ENCODE measurements at places on chromosomes 2 and 18.

- DNase-seq: no peak
Observed at GRCh38 chr2:213551526-213551925, 267.3 kb downstream of the SPAG16 start.

DNA sequence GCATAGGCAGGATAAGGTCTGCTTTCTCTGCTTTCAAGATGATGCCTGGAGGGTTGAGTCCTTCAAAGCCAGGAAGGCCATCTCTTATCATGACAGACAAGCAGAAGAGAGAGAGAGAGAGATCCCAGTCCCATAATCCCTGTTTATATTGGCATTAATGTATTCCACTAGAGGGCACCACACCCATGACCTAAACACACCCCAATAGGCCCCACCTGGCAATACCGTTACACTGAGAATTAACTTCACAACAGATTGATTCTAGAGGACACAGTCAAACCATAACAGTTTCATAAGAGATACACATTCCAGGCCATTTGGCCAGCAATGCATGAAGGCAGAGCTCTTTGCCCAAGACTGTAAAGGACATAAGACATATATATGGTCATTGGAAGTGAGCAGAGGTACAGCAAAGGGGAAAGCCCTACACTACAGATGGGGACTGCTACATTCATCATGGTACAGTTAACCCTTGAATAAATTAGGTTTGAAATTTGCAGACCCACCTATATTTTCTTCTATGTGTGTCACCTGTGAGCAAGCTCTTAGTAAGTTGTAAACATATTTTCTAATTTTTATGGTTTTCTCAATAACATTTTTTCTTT is 1516.1 kb downstream of the RPIA start:
- DNase-seq: no peak

GRCh38 chr2:127129937-127130336 is 23.0 kb upstream of the BIN1 start:
- no peak for DNase-seq

GRCh38 chr2:16104315-16104948 is 164.1 kb downstream of the MYCN start:
- DNase-seq: no peak

- peak; percentile 79 for DNase-seq
Observed at GRCh38 chr2:191318729-191319078, 73.5 kb downstream of the MYO1B start.

GRCh38 chr2:205617905-205618304 is 64.4 kb upstream of the NRP2 start:
- no peak for DNase-seq

- no peak for DNase-seq
Observed at GRCh38 chr2:49403637-49404036, 249.3 kb upstream of the FSHR start.

DNA sequence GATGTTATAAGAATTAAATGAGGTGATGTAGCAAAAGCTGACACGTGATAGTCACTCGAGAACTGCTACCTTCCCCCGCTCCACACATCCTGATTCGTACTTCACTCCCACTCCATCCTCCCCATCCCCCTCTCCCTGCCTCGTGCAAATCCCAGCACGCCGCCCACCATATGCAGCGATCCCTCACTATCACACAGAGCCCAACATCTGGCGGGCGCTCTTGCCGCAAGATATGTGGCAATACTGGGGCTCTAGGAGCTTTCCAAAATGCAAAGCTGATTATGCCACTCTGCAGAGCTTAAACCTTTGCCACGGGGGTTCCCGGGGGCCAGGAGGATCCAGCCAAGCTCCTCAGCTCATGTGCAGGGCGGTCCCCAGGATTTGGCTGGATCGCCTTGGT is 37.4 kb downstream of the DNMT3A start:
- peak; percentile 29 for DNase-seq

DNA sequence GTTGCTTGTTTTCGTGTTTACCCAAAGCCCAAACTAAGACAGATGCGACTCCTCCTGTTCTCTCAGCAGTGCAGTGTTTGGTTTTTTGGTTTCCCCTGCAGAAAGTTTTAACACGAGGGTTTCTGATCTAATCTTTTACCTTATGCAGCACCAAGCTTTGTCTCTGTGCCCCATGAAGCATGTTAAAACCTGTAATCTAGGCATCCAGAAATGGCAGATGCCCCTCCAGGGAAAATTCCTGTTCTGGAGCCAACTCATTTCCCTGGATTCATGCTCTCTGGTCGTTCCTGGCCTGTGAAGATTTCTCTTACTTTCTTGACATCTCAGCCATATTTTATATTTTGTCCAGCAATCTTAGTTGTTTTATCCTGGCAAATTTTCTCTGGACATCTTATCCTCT is 91.5 kb downstream of the LTBP1 start:
- DNase-seq: no peak

GRCh38 chr2:100185105-100185504 is 42.7 kb upstream of the AFF3 start:
- DNase-seq: no peak

- DNase-seq: no peak
Observed at GRCh38 chr2:237131749-237132533, 46.3 kb downstream of the COPS8 start.

DNA sequence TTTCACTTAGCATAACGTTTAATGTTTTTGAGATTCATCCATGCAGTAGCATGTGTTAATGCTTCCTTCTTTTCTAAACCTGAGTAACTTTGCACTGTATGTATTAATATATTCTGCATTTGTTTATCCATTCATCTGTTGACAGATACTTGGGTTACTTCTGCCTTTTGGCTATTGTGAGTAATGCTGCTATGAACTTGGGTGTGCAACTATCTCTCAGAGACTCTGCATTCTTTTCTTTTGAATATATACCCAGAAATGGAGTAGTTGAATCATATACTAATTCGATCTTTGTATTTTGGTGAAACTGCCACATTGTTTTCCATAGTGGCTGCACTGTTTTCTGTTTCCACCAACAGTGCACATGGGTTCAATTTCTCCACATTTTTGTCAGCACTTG is 128.3 kb downstream of the SH3BP4 start:
- DNase-seq: peak; percentile 74

DNA sequence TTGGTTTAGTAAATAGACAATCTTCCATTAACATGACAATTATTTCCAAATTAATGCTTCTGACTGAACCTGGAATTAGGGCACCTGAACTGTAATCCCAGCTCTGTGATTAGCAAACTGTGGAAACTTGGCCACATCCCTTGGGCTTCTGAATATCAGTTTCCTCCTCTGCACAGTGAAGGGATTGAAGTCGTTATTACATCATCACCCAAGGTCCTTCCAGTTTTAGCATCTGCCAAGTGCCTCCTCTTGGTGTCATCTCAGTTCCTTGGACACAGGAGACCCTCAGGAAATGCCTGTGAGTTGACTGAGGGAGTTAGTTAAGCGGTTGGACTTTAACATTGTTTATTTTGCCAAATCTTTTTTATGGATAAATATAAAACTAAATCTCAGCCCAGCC is 64.8 kb downstream of the MOGAT1 start:
- peak; percentile 71 for DNase-seq

DNA sequence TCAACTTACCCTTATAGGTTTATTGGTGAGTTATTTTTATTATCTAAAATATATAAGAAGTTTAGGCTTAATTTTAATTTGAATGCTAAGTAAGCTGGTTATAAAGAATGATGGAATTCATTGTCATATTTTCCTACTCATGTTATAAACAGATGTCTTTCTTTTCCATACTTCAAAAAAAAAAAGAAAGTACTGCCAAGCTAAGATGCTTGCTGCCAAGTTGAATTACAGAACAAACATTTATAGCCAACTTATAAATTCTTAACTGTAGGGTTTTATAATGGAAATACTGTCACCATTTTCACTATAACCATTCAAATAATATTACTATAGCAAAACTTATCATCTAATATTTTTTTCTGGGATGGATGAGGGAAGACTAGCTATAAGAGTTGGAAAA is 676.0 kb downstream of the NRXN1 start:
- no peak for DNase-seq

- peak; percentile 91 for DNase-seq
Observed at GRCh38 chr2:99682275-99683060, 192.7 kb upstream of the REV1 start.

- DNase-seq: peak; percentile 0
Observed at GRCh38 chr18:66641056-66641455, 37.2 kb upstream of the CDH19 start.

DNA sequence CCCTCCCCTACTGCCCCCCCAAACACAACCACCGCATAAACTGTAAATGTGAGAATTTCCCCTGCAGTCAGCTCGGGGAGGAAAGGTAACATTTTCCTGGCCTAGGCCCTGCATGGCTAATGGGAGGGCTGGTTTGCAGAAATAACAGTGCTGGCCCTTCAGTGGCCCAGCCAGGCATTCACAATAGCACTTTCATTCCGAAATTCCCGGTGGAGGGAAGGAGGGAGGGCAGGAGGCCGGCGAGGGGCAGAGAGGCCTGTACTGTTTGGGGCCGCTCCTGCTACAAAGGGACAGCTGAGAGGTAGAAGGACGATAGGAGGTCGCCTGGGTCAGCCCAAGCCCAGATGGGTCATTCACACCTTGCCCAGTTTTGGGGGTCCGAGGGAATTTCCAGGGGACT is 11.3 kb downstream of the CYP26B1 start:
- no peak for DNase-seq

GRCh38 chr2:118836411-118836930 is 11.0 kb downstream of the EN1 start:
- DNase-seq: no peak

- no peak for DNase-seq
Observed at GRCh38 chr2:64460330-64460729, 6.4 kb downstream of the LGALSL start.

DNA sequence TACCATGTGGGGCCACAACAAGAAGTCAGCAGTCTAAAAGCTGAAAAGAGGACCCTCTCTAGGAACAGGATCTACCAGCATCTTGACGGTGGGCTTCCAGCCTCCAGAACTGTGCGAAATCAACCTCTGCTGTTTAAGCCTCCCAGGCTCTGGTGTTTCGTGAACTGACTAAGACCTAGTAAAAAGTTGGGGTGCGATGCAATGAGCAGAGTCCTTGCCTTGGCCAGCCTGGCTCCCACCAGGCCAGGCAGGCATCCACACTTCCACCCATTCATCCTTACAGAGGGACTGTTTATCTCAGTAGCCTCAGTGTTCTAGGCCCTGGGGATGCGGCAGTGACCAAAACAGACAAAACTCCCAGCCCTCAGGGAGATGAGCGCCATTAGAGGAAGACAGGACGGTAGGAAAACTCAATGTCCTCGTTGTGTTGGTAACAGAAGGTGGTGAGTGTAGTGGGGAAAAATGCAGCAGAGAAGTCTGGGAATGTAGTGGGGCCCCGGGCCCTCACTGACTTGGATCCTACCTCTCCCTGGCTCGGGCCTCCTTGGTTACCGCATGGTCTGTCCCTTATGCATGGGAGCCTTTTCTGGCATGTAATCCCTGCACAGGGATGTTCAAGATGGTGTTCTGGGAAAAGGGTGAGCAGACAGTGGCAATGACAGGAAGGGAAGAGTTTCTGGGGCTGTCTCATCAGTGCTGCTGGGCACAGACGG is 271.8 kb upstream of the HS6ST1 start:
- DNase-seq: no peak

DNA sequence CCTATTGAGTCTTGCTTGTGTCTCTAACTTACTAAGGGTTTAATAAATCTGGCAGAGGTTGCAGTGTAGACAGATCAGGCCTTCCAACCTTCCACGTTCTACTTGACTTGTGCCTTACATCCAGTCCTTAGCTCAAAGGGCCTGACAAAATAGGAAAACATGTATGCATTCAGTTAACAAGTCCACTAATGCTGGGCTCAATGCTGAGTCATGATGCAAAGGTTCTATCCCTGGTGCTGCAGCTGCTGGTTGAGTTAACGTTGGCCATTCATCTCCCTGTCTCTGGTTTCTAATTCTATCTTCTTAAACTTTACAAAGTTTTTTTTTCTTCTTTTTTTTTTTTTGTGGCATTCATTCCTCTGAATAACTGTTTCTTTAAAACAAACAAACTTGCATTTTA is 46.3 kb upstream of the ITGB6 start:
- peak; percentile 36 for DNase-seq

DNA sequence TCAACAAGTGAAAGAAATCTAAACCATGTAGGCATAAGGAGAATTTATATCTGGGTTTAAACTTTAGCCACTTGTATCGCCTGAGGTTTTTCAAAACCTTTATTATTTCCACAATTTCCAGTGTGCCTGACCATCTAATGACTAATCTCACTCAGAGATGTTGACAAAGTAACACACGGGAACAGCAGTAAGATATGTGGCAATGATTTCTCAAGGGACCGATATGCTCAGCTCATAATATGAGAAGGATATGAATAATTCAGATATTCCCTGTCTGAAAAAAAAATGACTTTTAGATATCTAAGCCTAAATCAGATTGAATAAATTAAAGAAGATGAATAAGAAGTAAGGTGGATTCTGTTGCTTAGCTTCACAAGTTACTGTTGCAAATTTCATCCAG is 43.5 kb downstream of the TMEM163 start:
- no peak for DNase-seq

Data from fibroblast of skin of right biceps (primary cell).